ENCODE measurements at places on chromosomes 11 and 22.
A peak's percentile ranks its signal among the peaks of the same experiment; 100 is the strongest.

- DNase-seq: no peak
These were observed 4.3 kb downstream of the GRK2 start for GRCh38 chr11:67270256-67271204.

DNA sequence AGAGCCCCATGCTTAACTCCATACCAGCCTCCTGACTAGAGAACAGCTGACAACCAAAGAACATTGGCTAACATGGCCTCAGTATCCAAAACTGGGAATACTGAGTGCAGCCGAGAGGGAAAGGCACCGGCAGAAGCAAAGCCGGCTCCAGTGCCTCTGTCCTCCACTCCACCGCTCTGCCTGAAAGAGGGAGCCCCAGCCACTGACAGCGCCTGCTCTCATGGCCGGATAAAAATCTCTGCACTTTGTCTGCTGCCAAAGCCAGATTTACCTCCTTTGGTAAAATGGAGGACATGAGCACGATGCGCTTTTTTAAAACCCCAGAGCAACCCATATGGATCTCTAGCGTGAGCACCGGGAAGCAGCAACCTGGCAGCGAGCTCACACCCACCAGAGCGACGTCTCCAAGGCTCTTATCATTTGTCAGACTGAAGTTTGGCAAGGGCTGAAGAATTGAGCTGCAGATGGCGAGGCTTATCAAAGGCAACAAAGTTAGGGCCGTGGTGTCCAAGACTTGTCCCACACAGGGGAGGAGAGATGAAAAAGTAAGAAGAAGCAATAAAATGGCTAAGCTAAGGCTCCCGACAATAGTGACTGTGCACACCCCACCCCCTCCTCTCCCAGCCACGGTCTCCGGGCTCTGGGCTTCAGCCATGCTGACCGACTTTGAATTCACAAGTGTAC lies 71.4 kb downstream of the EFCAB6 start:
- no peak for DNase-seq

DNA sequence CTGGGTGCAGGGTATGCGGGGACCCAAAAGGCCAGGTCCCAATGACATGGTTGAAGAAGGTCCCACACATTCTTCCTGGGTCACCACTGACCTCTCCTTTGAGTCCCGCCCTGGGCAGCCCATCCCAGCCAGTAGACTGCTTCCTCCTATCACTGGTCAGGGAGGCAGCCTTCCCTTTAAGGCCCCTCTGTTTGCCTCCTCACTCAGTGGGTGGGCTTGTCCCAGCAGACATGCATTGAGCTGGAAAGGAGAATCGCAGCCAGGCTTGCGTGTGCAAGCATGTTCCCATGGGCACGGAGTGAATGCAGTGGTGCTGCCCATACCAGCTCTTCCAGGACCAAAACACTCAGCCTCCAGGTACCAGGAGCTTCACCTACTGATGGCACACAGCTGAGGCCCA lies 162.4 kb upstream of the SYT13 start:
- no peak for DNase-seq

GRCh38 chr11:58629857-58630256 lies 7.4 kb downstream of the CNTF start:
- no peak for DNase-seq

- peak; percentile 66 for DNase-seq
These were observed 5.2 kb upstream of the GCAT start for GRCh38 chr22:37802310-37803194.

DNA sequence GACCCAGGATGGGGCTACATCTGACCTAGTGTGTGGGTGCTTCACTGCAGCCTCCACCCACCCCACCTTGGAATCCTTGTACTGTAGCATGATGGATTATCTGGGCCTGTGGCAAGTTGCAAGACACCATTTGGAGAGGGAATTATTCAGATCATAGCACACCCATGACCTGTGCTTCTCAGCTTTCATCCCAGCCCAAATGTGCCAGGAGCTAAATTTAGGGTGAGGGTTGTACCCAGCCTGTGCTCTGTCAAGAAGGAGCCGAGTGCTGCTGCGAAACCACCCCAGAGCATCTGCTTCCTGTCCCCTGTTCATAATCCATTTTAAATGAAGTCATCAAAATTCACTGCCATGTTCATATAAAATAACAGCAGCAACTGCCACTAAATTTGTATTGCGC lies 394.5 kb downstream of the SHANK2 start:
- no peak for DNase-seq

DNA sequence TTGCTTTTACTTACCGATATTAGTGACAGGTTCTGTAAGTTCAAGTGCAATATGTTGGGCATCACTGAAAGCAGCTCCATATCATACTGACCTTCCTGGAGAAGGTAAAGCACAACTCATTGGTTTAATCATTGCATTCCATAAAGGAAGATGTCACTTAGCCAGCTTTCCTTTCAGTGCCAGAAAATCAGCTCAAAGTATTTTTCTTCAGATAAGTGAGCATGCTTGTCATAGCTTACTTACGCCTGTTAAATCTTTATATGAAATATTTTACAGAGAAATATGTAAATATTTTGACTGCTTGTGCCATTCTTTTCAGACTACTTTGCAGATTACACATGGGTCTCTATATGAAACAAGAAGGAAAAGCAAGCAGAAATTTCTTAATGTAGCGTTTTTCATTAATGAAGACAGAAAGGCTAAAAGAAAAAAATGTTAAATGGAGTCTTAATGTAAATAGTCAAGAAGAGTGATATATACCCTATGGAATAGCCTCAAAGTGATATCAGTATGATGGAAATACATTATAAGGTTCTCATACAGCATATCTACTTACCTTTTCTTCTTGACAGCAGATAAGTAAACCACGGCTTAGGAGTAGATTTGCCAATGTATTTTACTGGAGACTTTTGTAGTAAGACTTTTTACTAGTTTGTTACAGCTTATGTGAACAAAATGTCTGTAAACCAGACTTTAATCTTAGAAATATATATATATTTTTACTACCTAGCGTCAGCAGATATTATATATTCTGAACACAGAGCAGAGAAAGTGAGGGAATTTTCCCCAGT lies 649.7 kb downstream of the METTL15 start:
- no peak for DNase-seq

DNA sequence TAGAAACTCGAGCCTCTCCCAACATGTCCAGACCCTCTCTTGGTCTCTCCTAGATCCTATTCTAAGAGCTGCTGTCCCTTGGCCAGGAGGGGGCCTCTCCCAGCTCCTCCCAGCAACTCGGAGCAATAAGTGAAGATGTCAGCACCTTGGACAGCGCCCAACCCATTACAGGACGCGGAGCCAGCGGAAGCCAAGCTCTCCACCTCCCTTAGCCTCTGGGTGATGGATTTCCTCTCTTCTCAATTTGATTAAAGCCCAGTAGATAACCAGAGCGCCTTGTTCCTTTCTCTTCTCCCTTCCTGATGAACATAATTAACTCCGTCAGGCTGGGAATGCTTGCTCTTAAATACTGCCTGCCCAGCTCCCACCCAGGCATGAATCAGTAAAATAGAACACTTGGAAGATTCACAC lies 26.2 kb upstream of the TPBGL start:
- DNase-seq: peak; percentile 96
